ENCODE measurements at places on chromosomes 1 and 21.

- DNase-seq, result no peak
Measured at GRCh38 chr1:100539836-100540536, 2.0 kb downstream of the GPR88 start.

GRCh38 chr1:150021191-150021694, 10.7 kb upstream of the OTUD7B start:
- DNase-seq, result peak; percentile 90

DNA sequence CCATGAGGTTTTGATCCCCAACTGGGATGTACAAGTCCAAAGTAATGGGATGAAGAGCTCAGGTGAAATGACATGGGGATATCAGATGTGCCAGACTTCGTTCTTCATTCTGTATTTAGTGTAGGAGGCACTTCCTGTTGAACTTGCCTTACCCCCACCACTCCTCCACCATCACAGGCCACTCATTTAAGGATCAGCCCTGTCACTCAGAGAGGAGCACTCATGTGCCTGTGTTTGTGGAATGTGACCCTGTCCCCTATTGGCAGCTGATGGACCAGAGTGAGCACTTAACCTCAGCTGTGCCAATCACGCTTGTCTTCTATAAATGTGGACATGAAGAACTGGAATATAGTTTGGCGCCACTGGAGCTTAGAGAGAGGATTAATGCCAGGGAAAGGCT, 91.4 kb upstream of the CTTNBP2NL start:
- no peak for DNase-seq

DNA sequence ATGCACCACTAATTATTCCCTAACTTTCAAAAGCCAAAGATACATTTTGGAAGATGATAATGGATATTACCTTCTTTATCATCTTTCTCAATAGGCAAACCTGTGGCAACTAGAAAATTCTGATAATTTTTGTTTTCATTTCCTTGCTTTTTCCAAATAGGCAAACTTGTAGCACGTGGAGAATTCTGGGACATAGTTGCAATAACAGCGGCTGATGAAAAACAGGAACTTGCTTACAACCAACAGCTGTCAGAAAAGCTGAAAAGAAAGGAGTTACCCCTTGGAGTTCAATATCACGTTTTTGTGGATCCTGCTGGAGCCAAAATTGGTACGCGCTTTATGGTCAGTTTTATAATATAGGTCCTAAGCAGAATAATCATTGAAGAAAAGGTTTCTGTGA, 1.5 kb downstream of the FPGT start:
- no peak for DNase-seq

DNA sequence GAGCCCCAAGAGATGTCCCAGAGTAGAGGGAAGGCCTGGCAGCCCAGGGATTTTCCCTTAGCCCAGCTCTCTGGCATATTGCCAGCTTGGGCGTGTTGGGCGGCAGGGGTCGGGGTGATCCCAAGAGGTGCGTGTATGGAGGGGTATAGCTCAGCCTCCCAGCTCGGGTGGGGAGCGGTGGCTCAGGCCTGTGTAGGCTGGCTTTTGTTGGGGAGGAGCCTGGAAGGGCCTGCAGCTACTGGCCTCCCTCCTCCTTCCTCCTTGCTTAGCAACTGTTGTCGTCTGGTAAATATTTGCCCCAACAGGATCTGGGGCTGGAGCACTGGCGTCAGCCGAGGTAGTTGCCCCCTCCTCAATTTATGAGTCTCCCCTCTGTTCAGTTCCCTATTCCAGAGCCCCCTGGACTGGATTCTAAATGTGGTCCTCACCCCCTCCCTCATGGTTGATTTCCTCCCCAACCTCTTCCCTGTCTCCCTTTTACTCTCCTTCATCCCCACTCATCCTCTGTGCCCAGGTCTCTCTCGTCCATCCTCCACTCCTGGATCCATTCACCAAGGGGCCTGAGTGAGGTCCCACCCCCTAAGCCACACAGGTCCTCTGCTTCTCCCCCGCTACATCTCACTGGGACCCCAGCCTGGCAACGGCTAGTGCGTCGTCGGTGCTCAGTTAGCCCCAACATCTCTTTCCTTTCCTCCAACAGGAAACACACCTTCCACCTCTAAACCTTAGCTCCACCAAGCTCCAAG, 10.3 kb upstream of the LMNA start:
- peak; percentile 81 for DNase-seq

DNA sequence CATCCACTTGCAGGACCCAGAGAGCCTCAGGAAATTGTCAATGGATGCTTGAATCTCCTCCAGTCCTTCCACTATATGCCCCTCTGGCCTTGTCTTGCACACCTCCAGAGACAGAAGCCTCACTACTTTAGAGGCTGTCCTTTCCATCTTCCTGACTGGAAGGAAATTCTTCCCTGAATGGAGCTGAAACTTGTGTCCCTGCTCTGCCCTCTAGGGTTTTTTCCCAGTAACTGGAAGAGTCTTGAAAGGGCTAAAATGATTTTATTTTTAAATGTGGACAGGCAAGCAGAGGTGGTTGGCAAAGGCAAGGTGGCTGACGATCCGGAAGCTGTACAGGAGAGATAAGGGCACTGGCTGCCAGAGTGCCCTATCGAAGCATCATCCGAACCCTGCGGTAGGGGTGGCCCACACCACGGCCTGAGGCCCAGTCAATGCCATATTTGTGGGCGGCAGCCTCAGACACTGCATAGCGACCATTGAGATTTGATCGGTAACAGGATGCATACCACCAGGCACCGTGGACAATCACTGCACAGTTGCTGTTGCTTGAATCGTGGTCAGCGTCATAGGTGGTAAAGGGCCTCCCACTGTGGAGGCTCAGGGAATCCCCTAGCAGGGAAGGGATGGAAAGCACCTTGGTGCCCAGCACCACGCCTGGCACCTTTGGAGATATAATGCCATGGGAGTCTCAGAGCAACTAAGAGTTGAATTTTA, 2.3 kb upstream of the MAP3K6 start:
- DNase-seq, result no peak

DNA sequence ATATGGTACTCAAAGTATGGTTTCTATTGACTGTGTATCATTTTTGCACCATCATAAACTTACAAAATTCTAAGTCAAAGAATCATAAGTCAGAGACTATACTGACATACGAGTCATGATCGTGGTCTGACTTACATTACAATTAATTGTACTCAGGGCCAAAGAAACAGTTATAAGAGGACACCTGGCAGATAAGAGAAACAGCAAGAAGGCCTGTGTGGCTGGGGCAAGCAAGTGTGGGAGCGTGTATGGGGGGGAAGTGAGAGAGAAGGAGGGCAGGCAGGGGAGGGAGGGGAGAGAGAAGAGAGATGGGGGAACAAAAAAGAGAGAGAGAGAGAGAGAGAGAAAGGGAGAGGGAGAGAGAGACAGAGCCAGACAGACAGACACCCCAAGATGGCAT, 70.9 kb downstream of the RERE start:
- DNase-seq, result peak; percentile 32

GRCh38 chr1:8969937-8970336, 24.3 kb downstream of the CA6 start:
- no peak for DNase-seq

GRCh38 chr1:198119906-198120305, 36.9 kb upstream of the NEK7 start:
- DNase-seq, result peak; percentile 9

DNA sequence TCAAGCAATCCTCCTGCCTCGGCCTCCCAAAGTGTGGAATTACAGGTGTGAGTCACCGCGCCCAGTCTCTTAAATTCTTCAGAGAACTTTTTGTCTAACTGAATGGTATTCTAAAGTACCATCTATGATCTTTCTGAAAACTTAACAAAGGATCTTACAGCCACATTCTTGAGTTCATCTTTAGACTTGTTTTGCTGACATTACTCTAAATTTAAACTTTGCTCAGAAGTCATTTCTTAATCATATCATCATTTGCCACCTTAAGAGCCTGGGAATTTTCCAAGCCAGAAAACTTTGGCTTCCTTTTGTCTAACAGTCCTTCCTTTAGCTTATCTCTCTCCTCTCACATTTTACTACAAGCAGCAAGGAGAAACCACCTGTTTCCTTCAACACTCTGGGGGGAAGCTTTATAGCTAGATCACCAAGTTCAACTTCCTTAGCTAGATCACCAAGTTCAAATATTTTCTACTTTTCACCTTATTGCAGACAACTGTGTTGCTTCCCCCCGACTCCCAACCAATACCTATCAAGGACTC, 5.4 kb upstream of the ZBTB8A start:
- no peak for DNase-seq

- peak; percentile 14 for DNase-seq
Measured at GRCh38 chr1:56573311-56573710, 6.1 kb downstream of the PLPP3 start.

DNA sequence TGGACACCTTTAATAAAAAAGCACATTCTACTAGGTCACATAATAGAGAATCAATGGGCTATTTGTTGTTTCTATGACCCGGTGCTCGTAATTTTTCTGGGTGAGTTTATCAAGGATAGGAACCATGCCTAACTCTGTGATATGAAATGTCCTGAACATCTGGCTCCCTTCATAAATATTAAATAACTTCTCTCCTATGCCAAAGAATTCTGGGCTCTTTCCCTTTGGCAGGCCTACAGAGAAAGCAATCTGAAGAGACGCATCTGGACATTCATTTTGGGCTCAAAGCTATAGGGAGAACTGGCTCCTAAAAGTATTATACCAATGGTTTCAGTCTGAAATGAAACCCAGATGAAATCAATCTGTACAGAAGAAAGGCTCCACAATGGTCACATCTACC, 38.8 kb upstream of the ANGPTL7 start:
- no peak for DNase-seq

GRCh38 chr1:167301355-167301754, 80.7 kb downstream of the POU2F1 start:
- no peak for DNase-seq

DNA sequence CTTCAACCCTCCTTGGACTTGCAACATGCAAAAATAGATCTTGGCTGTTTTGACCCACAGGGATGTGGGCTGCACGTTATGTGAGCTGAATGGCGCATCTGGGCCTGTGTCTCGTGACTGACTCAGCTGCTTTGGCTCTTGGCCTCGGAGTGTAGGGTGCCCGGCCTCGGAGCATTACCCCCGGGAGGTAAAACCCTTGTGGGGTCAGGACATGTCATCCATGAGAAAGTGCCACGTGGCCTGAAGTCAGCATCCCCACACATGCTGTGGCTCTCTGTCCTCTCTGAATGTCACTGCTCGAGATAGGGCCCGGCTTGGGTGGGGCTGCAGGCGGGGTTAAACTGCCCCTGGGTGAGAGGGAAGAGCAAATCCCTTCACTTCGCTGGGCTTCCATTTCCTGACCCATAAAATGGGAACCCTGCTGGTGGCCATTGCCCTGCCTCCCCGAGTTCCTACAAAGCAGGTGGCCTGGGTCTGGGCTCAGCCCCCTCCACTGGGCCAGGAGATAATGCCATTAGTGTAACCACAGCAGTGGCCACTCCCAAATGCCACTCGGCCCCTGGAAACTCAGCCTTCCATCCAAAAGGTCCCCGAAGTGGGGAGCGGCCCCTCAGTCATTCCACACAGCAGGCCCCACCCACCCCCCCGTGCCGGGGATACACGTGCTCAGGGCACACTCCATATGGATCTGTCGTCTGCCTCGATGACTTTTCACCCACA, 22.8 kb upstream of the TSPEAR start:
- no peak for DNase-seq

GRCh38 chr21:26147535-26147934, 23.0 kb downstream of the APP start:
- no peak for DNase-seq

- no peak for DNase-seq
Measured at GRCh38 chr1:26856604-26857469, 6.1 kb upstream of the SFN start.

- DNase-seq, result no peak
Measured at GRCh38 chr1:166673722-166674121, 165.6 kb upstream of the POGK start.

GRCh38 chr1:177977141-177977540, 7.3 kb upstream of the SEC16B start:
- peak; percentile 27 for DNase-seq

GRCh38 chr1:245294020-245294419, 139.2 kb downstream of the KIF26B start:
- DNase-seq, result no peak

- DNase-seq, result no peak
Measured at GRCh38 chr1:182650678-182651338, 33.6 kb downstream of the RGS8 start.

- DNase-seq, result no peak
Measured at GRCh38 chr1:36304521-36304920, 1.6 kb upstream of the SH3D21 start.

- DNase-seq, result peak; percentile 79
Measured at GRCh38 chr1:39977202-39977601, 22.3 kb downstream of the MFSD2A start.

DNA sequence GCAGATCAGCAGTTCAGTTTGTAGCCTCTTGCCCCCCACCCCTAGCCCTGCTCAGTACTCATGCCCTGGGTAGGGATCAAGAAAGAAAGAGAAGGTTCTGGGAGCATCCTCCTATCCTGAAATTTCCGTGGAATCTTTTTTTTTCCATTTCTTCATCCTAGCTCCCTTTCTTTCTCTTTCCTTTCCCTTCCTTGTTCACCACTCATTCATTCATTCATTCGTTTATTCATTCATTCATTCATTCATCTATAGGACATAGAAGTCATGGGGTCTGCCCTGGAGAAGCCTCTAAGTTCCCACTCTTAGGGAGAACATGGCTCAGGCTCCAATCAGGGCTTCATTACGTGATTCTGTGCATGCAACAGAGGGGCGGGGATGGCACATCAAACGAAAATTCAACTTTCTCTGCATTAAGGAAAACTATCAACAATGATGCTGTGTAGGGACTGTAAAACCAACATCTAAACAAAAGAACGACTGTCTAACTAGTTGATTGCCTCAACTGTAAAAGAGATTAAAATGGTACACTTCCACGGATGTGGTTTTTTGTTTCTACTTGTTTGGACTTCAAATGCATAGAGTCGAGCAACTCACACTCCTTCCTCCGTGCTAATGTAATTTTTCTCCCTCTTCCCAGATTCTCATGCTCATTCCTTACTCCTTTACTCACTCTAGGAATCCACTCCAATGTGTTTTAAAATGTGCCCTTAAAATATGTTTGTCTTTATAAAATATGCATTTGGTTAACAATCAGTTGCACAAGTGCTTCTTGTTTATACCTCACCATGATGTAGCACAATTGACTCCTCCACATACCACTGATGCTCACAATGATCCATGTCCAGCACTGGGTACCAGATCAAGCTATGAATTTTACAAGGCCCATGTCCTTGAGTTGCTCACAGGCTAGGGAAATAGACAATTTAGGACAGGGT, 101.2 kb upstream of the SLC2A1 start:
- no peak for DNase-seq

GRCh38 chr1:234862944-234863515, 253.1 kb upstream of the IRF2BP2 start:
- DNase-seq, result peak; percentile 90
